ENCODE measurements at places on chromosomes 4 and X. TPM values are rescaled to one million over a fixed set of nuclear protein-coding genes. Genes with fewer than 3 reads are reported as not detected.

Gene ZNF157
- not detected for total RNA-seq

Gene AREG
- total RNA-seq, result 96.5 TPM

Gene CITED1
- total RNA-seq, result 1.3 TPM

Gene RGN
- total RNA-seq, result not detected

Gene ENOX2
- 9.9 TPM for total RNA-seq

Gene ADH4
- not detected for total RNA-seq

Gene TSPAN7
- total RNA-seq, result 2.9 TPM

Gene STATH
- not detected for total RNA-seq

Gene INTU
- total RNA-seq, result 2.3 TPM

Gene DDIT4L
- 0.38 TPM for total RNA-seq

Gene H2BW2
- not detected for total RNA-seq

Gene MAGEA2B
- not detected for total RNA-seq

Gene CLTRN
- total RNA-seq, result 0.75 TPM

Gene ARMCX2
- total RNA-seq, result not detected

Gene CENPVL3
- total RNA-seq, result 0.13 TPM

Gene FHIP1A
- total RNA-seq, result 0.17 TPM

Gene FGFRL1
- total RNA-seq, result 24.7 TPM

Data from A549 treated with RU486 at 1 μM for 4 hours (cell line).